ENCODE measurements at places on chromosomes 13 and 19.

GRCh38 chr13:105316731-105317130 is 1218.7 kb downstream of the EFNB2 start:
- DNase-seq, result no peak

- no peak for DNase-seq
These were observed 10.3 kb downstream of the IGSF23 start for GRCh38 chr19:44623626-44624025.

GRCh38 chr19:4386041-4386782 is 14.1 kb downstream of the SH3GL1 start:
- DNase-seq, result no peak

DNA sequence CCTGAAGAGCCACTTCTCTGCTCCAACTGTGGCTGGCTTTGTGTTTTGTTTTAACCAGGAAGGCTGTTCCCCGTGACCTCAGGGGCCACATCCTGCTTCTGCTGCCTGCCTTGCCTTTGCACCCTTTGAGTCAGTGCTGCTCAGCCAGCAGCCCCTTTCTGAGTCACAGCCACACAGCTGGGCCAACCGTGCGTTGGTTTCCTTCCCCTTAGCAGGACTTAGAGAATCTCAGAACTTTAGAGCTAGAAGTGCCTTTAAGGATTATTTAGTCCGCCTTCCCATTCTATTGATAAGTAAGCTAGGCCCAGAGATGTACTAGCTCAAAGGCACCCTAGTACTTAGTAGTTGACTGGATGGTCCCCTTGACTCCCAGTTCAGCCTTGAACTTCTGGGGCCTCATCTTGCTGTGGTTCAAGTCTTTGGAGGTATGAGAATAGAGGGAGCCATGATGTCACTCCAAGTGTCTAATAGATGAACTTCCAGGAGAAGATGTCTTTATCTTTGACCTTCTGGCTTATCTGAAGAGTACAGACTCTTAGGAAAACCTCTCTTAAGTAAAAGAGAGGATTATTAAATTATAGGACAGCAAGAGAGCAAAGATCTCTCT is 8.0 kb downstream of the RGCC start:
- DNase-seq, result peak; percentile 77

DNA sequence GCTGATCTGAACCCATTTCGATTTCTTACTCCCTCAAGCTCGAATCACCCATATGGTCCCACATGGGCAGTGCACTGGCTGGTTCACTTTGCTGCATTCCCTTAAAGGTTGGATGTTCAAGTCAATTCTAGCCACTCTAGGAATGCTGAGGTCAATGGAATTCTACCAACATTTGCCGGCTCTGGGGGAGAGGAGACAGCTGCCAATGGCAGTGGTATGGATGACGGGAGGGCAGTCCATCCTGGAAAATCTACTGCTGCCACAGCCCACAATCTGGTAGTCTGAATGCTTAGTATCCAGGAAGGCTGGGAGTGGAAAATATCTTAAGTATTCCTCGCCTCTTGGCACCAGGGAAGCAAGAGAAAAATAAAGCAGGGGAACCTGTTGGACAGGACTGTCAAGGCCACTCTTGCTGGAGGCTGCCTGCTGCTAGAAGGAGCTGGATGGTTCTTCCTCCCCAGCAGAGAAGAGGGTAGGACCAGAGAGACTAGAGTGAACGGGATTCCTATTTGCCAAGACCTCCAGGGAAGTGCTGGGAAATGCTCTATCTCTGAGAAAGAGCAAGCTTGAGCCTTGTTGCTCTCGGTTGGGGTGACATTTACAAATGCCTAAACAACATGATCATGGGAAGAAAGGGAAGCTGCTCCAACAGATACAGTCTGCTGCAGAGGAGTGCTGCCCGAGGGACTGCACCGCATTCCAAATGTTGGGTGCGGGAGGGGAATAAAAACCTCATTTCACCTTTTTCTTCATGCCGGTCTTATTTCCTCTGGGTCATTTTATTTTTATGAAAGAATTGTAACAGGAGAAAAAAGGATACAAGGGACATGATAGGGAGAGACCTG is 20.7 kb upstream of the HMGB1 start:
- DNase-seq, result no peak

GRCh38 chr13:101714195-101714594 is 261.7 kb downstream of the ITGBL1 start:
- DNase-seq, result no peak

- DNase-seq, result no peak
These were observed 8.1 kb downstream of the FARP1 start for GRCh38 chr13:98150832-98151479.

DNA sequence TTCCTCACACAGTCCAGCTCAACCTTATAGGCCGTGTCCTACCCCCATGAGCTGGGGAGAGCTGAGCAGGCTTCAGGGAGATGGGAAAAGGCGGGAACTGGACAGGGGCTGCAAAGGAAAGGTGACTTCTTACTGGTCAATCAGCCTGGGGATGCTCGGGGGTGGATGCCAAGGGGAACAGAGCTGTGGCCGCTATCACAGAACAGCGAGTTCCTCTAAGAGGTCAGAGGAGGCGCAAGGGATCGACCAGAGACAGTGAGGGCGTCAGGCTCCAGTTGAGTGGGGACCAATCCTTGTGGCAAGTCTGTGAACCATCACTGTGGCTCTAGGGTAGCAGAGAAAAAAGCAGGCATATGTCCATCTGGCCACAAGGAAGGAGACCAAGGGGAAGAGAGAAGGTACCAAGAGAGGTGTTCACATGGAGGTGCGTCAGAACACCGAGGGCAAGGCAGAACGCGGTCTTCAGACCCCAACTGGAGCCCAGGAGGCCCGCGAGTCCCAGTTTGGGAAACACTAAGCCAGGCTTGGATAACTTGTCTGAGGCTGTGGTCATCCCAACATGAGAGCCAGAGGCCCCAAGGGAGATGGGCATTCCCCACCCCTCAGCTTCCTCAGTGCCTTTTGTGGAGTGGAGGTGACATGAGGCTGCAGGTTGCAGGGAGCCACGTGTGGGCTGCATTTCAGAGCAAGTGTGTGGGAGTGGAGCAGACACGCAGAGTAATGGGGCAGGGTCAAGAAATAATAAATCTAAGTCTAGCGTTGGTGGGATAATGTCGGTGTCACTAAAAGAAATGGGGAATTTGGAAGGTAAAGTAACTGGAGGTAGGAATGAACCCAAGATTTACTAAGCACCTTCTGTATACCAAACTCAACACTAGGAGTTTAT is 3.9 kb downstream of the F10 start:
- DNase-seq, result no peak

DNA sequence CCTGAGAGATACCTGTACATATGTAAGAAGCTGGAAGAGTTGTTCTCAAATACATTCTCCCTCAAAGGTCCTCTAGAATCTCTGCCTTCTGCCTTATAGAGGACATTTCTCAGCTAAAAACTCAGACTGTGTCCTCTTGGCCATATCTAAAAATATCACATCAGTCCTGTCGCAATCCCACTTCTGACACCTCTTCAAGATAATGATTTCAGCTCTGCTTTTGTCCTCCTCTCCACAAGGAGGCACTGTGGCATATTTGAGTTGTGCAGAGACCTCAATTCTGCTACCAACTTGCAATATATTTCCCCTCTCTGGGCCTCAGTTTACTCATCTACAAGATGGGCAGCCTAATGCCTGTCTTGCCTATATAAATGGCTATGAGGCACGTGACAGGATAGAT is 16.6 kb downstream of the ADAMTS10 start:
- no peak for DNase-seq

- DNase-seq, result no peak
These were observed 16.6 kb downstream of the ADGRL1 start for GRCh38 chr19:14189415-14189814.

- no peak for DNase-seq
These were observed 22.9 kb upstream of the OR10H1 start for GRCh38 chr19:15838351-15838750.

DNA sequence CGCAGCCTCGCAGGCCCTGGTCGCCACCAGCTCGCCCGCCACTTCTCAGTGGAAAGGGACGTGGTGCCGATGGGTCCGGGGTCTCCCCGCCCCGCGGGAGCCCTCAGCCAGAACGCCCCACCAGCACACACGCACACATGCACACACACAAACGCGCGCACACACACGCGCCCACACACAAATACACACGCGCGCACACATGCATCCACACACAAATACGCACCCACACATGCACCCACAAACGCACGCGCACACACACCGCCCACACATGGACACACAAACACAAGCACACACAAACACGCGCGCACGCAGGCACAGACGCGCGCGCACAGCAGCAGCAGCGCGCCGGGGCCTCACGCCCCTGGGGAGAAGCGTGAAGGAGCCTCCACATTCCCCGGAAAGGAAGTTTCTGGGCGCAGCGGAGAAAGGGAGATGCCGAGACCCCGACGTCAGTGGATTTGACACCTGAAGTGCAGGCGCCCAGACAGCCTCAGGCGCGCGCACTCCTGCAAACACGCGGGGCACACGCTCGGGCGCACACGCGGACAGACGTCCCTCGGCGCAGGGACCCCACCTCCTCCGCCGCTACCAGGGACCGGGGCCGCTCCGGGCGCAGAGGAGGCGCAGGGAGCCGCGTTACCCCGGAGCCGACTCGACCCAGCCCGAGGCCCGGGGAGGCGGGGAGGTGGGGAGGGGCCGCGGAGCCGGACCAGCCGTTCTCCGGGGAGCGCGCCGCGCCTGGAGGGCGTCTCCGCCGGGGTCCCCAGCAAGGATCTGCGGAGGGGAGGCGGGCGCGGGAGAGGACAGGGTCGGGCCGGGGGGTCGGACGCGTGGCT is 622 bp downstream of the RASA3 start:
- DNase-seq, result no peak

DNA sequence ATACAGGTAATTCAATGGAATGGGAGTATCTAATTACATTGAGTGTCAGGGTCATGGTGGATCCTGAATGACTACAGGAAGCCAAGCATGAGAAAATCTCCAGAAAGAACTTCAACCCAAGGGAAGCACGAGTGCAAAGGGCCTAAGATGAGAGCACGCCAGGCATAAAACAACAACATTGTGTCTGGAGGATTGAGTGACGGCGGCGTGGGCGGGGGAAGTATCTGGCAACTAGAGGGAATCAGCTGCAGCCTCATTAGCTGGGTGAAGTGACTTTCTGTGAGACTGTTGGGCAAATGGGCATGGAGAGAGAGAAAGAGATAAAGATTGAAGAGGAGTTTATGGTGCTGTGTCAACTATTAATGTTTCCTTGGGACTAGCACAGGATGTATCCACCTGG is 194.3 kb downstream of the GPC6 start:
- no peak for DNase-seq

- no peak for DNase-seq
These were observed 723.2 kb downstream of the PCDH9 start for GRCh38 chr13:66506979-66507378.

- no peak for DNase-seq
These were observed 31.1 kb upstream of the ATP12A start for GRCh38 chr13:24648983-24649687.

GRCh38 chr13:57018915-57019314 is 121.8 kb upstream of the PRR20A start:
- DNase-seq, result no peak

GRCh38 chr19:54102421-54103169 is at the start of gene NDUFA3:
TSS of gene NDUFA3 (plus strand) at chr19:54102855. CDS start at chr19:54102879, 24 bp downstream.
- DNase-seq, result peak; percentile 93

- DNase-seq, result no peak
These were observed 11.3 kb upstream of the ERICH6B start for GRCh38 chr13:45626731-45627374.

GRCh38 chr19:31938675-31939074 is 406.7 kb upstream of the ZNF507 start:
- no peak for DNase-seq

GRCh38 chr19:38730731-38731589 is 13.3 kb downstream of the CAPN12 start:
- DNase-seq, result no peak

GRCh38 chr19:33273065-33273736 is 29.1 kb downstream of the CEBPA start:
- no peak for DNase-seq

DNA sequence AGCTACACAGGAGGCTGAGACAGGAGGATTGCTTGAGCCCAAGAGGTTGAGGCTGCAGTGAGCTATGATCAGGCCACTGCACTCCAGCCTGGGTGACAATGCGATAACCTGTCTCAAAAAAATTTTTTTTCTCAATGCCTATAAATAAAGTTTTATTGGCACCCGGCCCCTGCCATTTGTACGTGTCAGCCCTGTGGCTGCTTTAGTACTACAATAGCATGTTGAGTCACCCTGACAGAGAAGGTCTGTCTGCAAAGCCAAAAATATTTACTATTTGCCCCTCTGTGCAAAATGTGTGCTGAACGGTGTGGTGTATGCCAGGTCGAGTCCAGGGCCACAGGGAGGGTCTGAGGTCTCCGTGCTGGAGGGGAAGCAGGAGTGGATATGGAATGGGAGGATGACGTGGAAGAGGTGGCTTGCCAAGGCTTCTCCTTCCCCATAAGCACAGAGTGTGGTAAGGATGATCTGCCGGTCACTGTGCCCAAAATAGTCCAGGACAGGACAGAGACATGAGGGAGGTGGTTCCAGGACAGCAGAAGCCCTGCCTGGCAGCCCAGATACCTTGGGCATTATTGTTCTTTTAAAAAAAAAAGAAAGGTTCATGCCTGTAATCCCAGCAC is 10.0 kb downstream of the NMRK2 start:
- no peak for DNase-seq

DNA sequence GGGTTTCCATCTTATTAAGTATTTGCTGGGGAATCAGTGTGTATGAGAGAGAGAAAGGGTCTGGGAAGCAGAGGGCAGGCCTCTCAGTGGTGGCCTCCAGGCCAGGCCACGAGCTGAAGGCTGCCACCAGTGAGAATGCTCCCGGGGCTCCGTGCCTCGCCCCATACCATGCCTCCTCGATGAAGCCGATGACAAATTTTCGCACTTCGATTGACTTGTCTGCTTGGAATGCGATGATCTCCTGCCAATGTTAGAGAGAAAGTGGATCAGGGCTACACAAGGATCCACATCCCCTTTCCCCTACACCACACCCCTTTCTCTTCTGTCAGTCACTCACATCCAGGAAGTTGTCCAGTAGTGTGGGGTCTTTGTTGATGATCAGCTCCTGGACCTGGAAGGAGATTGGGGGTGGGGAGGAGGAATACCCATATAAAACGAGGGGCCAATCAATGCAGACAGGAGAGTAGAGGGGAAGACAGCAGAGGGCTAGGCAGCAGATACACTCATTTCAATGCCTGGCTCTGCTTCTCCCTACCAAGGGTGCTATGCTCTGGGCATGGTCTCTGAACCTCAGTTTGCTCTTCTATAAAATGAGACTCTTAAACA is 10.7 kb downstream of the SYMPK start:
- no peak for DNase-seq

DNA sequence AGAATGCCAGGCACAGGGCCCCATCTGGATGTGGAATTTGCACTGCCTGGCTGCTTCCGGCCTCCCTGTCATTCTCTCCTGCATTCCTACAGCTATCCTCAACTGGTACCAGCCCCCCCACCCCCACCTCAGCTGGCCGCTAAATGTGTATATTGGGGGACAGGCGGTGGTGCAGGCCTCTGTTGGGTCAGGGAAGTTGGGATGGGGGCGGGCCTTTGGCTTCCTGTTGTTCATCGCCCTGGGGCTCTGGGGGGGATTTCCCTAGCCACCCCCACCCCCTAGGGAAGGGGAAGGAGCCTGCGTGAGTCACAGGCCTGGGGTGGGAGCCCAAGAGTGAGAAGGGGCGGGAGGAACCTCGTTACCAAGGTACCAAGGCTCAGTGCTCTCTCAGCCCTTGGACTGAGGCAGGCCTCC is 10.6 kb downstream of the POU2F2 start:
- DNase-seq, result peak; percentile 70
